ENCODE measurements at places on chromosomes 13 and 19.

- peak; percentile 88 for DNase-seq
Measured at GRCh38 chr19:48588670-48589401, 17.7 kb upstream of the SPACA4 start.

GRCh38 chr13:112032186-112032993 is 34.6 kb upstream of the SOX1 start:
- no peak for DNase-seq

GRCh38 chr13:25292301-25292700 is 5.0 kb upstream of the MTMR6 start:
- peak; percentile 67 for DNase-seq

- DNase-seq: no peak
Measured at GRCh38 chr13:89269737-89270136, 1598.6 kb downstream of the SLITRK5 start.

GRCh38 chr13:57716295-57716694 is 84.8 kb downstream of the PCDH17 start:
- DNase-seq: no peak

DNA sequence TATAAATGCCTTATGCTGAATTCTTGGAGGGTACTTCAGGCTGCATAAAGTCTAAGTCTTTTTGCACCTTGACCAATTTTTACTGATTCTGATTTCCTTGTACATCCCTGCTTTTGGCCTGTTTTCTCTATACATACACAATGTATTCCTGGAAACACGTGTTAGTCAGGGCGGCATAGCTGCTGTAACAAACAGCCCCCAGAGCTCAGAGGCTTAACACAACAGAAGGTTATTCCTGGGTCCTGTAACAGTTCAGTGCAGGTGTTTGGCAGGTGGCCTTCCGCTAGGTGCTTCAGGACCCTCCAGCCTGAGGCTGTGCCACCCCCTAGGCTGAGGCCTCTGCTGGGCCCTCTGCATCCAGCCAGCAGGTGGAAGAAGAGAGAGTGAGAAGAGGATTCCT is 82.9 kb downstream of the ZAR1L start:
- DNase-seq: no peak
